ENCODE measurements at places on chromosomes 13 and 19.
A peak's percentile ranks its signal among the peaks of the same experiment; 100 is the strongest.

GRCh38 chr13:28719227-28720055 is 671 bp upstream of the SLC46A3 start:
- ATAC-seq, result no peak

GRCh38 chr13:91722267-91722884 is 324.0 kb downstream of the GPC5 start:
- ATAC-seq, result peak; percentile 61

GRCh38 chr13:20513466-20513995 is 12.1 kb downstream of the CRYL1 start:
- ATAC-seq, result no peak

GRCh38 chr13:85503797-85504196 is 295.4 kb downstream of the SLITRK6 start:
- ATAC-seq, result peak; percentile 49

GRCh38 chr13:38180126-38180525 is 169.5 kb upstream of the UFM1 start:
- ATAC-seq, result no peak

- no peak for ATAC-seq
These were observed 12.8 kb upstream of the DHRS12 start for GRCh38 chr13:51816604-51817249.

DNA sequence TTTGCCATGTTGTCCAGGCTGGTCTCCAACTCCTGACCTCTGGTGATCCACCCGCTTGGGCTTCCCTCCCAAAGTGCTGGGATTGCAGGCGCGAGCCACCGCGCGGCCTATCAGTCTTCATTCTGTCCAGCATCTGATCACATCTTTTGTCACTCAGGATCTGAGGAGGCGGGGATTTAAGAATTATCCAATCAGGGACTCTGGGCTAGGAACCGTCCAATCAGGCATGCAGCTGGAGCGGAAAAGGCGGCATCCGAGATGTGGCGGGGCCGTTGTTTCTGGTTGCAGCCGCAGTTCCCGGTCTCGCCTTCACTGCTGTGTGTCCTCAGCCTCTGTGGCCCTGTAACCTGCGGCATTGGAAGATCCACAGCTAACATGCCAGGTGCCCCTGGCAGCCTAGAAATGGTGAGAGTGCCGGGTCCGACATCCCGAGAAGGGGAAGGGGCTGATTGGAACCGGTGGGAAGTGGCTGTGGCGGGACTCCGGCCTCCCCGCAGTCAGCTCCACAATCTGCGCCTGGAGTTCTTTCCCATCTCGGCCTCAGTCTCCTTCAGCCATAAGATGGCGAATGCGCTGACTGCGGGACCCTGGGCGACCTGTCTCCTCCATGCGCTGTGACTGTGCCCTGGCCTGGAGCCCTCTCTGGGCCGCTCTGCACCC is at the start of gene ZNF729:
Gene ZNF729, plus strand, starts transcription at position 291 of the 660 bp plus-strand sequence. Its CDS starts 85 bp downstream, at position 376.
- ATAC-seq, result no peak

GRCh38 chr13:114324334-114324733 is 10.0 kb downstream of the CHAMP1 start:
- no peak for ATAC-seq

GRCh38 chr13:113981194-113981605 is 7.3 kb upstream of the C13orf46 start:
- no peak for ATAC-seq

GRCh38 chr13:30037306-30037705 is 186.9 kb upstream of the UBL3 start:
- no peak for ATAC-seq

- no peak for ATAC-seq
These were observed 4.0 kb downstream of the ZNF565 start for GRCh38 chr19:36210497-36210896.

GRCh38 chr13:68027306-68027705 is 797.2 kb upstream of the PCDH9 start:
- ATAC-seq, result no peak

DNA sequence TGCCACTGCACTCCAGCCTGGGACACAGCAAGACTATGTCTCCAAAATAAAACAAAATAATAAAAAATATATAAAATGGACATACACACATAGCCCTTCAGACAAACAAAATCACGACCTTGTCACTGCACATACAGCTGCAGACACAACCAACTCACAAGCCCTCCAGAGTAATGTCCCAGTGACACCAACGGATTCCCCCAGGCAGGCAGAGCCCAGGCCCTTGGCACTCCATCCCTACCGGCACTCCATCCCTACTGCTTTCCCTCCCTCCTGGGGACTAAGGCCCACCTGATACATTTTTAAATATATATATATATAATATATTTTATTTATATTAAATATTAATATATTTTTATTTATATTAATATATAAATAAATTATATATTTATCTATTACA is 18.5 kb downstream of the ZNF101 start:
- ATAC-seq, result no peak

DNA sequence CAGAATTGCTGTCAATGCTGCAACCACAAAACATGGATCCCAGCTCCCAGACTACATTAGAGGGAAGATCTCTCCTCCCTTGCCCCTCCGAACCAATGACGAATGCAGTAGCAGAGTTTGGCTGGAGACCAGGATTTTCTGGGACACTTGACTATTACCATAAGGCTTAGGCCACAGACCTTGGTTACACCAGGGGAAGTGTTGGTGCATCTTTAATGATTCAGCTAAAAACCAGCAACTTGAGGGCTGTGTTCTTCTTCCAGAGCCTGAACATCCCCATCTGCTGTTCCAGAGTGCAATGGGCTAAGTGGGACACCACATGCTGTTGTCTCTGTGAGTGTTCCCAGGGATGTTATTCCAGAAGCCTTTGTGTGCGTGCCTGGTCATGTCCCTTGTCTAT is 528.2 kb downstream of the LMO7 start:
- no peak for ATAC-seq

GRCh38 chr13:20570517-20570916 is 3.6 kb downstream of the IFT88 start:
- ATAC-seq, result no peak

GRCh38 chr19:34259367-34260095 is 5.2 kb downstream of the GARRE1 start:
- peak; percentile 13 for ATAC-seq

- ATAC-seq, result no peak
These were observed 186.9 kb downstream of the PCCA start for GRCh38 chr13:100275746-100276145.

DNA sequence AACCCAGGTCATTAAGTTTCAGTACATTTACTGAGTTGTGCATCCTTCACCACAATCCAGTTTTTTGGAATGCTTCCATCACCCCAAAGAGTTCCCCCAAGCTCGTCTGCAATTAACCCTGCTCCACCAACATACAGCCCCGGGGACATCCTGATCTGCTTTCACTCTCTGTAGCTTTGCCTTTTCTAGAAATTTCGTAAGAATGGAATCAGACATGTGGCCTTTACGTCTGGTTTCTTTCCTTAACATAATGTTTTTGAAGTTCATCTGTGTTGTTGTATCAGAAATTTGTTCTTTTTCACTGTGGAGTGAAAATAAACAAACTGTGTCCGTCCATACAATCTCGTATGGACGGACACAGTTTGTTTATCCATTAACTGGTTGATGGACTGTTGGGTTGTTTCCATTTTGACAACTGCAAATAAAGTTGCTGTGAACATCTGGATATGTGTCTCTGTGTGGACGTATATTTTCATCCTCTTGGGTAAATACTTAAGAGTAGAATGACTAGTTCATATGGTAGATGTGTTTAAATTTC is 2.9 kb downstream of the KLHL26 start:
- ATAC-seq, result no peak

- ATAC-seq, result no peak
These were observed 57.8 kb downstream of the ZC3H13 start for GRCh38 chr13:45994752-45995151.

DNA sequence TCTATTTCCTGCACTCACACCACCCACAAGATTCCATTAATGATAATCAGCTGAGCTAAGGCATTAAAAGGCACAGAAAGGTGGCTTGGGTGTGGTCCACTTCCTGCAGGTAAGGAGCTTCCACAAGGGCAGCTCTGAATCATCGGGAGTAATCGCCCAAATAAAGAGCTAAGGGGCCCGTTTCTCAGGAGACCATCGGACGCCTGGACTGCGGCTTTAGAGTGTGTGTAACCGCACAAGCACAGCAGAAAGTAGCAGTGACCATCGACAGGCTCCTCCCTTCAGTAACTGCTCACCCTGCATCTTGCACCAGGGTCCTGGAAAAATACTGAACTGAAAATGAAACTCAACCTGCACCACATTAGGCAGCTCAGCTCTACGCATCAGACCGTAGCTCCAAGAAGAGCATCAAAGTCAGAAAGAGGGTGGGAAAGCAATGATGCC is 6.0 kb downstream of the STK24 start:
- ATAC-seq, result no peak
